ENCODE measurements at places on chromosomes 4 and X. TPM values are rescaled to one million over a fixed set of nuclear protein-coding genes. Genes with fewer than 3 reads are reported as not detected.

The TLR6 gene
- total RNA-seq: 0.50 TPM

The NCAPG gene
- 3.7 TPM for total RNA-seq

The SLC25A53 gene
- 16.4 TPM for total RNA-seq

The DAPP1 gene
- total RNA-seq: not detected

The GYG2 gene
- 0.86 TPM for total RNA-seq

The FAM9C gene
- total RNA-seq: not detected

Measured in smooth muscle cell of the pulmonary artery (primary cell).